Aorta (tissue), 5 donors: ENCODE measurements at places on chromosomes 12 and 14. TPM values are rescaled to one million over a fixed set of nuclear protein-coding genes. Genes with fewer than 3 reads are reported as not detected.

The A2M gene
- 2,139 TPM for total RNA-seq

The IAPP gene
- total RNA-seq, result not detected

The POTEM gene
- not detected for total RNA-seq

The ZNF385A gene
- total RNA-seq, result 22.2 TPM
